ENCODE measurements at places on chromosomes 5 and 9.

GRCh38 chr9:85452841-85453240, 288.9 kb downstream of the AGTPBP1 start:
- DNase-seq: no peak

DNA sequence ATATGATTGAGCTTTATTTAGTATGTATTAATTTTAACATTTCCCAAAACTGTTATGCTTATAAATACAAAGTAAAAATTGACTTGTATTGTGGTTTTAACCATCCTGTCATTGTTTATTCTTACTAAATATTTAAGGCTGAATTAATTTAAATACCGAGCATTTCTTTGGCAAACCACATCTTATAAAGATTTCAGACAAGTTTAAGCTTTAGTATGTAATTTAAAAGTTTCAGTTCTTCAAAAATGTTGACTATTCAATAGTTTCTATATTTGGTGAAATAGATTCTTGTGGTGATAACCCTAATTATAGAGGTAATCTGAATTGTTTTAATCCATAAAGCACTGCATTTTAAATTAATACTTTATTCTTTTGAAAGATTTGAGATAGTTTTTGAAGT, 65.5 kb downstream of the CCNH start:
- peak; percentile 32 for DNase-seq

GRCh38 chr5:167217097-167217743, 1074.2 kb upstream of the WWC1 start:
- DNase-seq: no peak

- no peak for DNase-seq
These were observed 4.8 kb downstream of the ASB6 start for GRCh38 chr9:129637102-129637501.

DNA sequence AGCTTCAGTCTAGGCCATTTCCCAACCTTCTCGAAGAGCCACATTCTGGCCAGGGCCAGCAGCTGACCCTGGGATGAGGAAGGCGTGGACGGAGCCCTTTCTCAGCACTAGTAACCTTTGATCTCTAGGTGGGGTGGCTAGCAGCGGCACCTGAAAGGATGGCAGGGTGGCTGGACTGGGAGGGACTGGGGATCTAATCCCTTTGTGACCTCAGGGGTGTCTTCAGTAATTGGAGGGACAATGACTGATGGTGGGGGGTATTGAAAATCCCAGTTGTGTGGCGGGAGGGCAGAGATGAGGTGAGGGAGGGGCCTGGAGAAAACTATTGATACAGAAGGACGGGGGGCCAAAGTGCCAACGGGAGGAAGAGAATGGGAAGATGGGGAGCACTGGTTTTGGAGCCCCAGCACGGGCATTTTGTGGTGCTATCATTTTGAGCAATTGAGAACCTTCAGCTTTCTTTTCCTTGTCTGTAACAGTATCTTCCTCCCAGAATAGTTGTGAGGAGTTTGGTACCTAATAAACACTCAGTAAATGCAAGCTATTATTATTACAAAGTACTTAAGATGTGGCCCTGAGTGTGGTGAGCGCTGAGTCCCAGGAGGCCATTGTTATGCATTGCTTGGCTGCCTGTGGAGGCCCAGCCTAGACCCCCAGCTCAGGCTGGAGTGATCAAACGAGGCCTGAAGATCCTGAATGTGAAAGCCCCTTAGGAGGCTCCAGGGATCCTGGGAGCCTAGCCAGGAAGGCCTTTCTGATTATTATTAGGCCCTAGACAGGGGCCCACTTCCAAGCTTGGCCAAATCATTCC, 37.3 kb upstream of the UBE2D2 start:
- peak; percentile 27 for DNase-seq

DNA sequence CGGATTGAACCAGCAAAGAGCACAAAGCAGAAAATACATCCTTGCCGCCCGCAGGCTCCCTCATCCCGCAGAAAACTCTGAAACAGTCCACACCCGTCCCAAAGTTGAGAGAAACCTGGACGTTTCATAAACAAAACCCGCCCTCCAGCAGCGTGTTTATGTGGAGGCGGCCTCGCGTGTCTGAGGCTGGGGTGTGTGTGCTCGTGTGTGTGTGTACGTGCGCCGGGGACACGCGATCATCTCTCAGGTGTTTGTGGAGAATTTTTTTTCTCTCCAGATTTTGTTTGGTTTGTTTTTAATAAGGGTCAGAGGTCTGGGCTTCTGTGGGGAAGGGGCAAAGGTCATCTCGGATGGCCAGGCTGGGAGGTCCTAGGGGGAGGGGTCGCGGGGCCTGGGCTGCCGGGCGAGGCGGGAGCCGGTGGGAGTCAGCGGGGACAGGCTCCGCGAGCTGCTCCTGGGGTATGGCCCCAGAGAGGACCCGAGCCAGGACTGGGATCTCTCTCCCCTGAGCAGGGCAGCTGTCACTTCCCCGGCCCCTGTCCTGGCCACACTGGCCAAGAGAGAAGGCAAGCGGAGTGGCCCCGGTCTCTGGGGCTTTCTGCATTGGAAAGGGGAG, 206.4 kb downstream of the C9orf50 start:
- DNase-seq: peak; percentile 38

DNA sequence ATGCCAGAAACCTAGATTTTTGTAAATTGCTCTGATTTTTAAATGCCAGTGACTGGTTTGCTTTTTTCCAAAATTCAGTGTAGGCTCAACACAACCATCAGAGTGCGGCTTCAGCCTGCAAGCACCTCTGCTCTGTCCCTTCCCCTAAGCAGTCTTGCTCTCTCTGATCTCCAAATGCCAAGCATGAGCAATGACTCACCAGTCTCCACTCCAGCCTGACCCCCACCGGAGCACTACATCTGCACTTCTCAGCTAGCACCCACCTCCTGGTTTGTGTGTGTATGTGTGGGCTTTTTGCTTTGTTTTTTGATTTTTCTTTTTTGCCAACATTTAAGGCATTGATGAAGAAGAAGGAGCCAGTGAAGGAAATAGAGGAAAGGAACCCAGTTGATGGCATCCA, 61.4 kb upstream of the ADRA1B start:
- peak; percentile 43 for DNase-seq

- peak; percentile 46 for DNase-seq
These were observed 58.7 kb upstream of the ERBIN start for GRCh38 chr5:65867542-65868195.

DNA sequence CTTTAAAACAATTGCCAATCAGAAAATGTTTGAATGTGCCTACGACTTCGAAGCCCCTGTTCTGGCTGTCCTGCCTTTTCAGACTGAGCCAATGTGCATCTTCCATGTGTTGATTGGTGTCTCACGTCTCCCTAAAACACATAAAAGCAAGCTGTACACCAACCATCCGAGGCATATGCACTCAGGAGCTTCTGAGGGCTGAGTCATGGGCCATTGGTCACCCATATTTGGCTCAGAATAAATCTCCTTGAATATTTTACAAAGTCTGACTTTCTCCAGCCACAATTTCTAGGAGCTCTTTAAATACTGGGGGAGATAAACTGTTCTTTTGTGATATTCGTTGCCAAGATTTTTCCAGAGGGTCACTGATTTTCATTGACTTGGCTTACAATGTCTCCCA, 53.9 kb downstream of the C9orf57 start:
- DNase-seq: peak; percentile 20

DNA sequence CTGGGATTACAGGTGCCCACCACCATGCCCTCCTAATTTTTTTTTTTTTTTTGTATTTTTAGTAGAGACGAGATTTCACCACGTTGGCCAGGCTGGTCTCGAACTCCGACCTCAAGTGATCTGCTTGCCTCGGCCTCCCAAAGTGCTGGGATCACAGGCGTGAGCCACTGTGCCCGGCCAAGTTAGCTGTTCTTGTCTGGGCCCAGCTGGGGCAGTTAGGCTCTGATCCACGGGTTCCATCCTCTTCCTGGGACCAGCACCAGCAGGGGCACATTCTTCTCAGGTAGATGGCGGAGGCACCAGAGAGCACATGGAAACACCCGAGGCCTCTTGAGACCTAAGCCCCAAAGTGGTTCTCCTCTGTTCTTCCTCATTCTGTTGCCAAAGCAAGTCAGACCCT, 281.6 kb downstream of the PBX3 start:
- no peak for DNase-seq

- DNase-seq: no peak
These were observed 4.4 kb upstream of the SLIT3 start for GRCh38 chr5:169305366-169305765.

GRCh38 chr9:26459959-26460358, 432.6 kb downstream of the CAAP1 start:
- DNase-seq: no peak

DNA sequence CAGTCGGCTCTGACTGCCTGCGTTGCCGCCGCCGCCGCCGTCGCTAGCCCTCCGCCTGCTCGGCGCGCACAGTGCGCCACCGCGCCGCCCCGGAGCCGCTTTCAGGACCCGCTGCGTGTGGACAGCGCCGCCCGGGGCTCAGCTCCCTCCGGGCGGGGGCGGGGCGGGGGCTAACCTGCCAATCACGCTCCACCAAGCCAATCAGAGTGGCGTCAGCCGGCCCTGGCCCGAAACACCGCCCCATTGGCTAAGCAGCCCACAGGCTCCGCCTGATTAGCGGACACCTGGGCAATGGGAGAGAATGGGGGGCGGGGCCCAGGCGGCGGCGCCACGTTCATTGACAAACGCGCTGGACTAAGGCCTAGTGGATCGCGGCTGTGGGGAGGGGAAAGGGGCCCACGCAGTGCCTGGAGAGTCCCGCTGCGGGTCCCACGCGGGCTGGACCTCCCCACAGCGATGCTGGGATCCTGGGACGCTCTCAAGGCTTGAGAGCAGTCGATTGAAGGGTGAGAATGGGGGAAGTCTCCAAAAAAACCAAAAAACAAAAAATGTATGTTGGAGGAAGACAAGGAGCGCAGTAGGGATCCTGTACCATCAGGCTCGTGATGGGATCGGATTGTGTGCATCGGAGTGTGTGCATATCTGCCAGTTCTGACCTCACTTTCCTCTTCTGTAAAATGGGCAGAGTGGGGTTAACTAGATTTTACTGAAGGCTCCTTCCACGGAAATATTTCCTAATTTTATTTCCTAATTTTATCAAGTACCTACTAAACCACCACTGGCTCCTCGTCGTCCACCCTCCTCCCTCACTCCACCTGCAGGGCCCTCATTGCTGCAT, 6.3 kb downstream of the PAX5 start:
- peak; percentile 81 for DNase-seq

- DNase-seq: peak; percentile 75
These were observed 38.9 kb downstream of the CDH6 start for GRCh38 chr5:31232273-31232888.

DNA sequence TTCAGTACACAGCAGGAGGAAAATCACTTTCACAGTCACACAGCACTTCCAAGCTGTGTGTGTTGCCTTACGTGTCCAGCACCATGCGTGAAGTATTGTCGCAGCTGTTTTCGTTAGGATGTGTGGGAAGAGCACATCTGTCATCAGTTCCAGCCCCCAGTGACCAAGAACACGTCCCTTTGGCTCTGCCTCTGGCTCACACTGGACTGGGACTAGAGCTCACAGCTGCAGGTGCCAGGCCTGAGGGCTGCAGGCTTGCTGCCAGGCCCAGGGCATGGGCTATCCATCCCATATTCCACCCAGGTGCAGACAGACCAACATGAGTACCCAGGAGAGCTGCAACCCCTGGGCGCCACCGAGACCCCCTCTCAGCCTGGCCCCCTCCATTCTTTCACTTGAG, 60.5 kb upstream of the ANKRD33B start:
- DNase-seq: no peak

- no peak for DNase-seq
These were observed 81.2 kb downstream of the ZNF366 start for GRCh38 chr5:72426019-72426418.

DNA sequence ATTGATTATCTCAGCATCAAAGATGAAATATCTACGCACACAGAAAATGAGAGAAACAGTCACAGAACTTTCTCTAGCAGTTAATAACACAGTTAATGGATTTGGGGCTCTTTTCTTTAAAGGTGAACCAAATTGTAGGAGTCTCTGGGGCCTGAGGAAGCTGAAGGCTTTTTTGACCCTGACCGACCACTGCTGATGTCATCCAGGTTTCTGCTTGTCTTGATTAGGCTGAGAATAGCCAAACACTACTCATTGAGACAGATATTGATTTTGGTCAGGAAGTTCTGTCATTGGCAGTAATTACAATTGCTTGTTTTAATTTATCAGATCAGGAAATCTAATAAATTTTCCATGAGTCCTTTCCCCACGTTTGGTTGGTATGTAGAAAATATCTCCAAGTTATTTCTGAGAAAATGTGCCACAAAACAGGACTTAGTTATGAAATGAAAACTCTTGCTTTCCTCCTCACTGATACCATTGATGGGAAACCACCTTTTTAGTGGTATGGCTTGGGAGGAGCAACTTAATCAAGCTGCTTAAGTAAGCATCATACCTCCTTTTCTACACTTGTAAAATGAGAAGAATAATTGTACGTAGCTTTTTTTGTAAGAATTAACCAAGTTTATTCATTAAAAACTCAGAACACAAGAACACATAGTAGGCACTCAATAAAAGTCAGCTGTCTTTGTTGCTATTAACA, 19.7 kb downstream of the CARTPT start:
- no peak for DNase-seq

GRCh38 chr5:102765350-102765749, 10.2 kb downstream of the PAM start:
- DNase-seq: no peak

DNA sequence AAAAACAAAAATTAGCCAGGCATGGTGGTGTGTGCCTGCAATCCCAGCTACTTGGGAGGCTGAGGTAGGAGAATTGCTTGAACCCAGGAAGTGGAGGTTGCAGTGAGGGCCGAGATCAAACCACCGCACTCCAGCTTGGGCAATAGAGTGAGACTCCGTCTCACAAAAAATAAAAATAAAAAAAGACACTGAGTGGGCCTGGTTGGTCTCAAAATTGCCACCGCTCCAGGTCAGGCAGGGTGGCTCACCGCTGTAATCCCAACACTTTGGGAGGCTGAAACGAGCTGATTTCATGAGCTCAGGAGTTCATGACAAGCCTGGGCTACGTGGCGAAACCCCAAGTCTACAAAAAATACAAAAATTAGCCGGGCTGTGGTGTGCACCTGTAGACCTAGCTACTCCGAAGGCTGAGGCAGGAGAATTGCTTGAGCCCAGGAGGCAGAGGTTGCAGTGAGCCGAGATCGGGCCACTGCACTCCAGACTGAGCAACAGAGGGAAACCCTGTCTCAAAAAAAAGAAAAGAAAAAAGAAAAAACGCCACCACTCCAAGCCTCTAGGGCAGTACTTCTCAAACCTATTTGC, 1.8 kb downstream of the STK10 start:
- no peak for DNase-seq

GRCh38 chr5:130502702-130503101, 598.4 kb downstream of the CHSY3 start:
- no peak for DNase-seq

DNA sequence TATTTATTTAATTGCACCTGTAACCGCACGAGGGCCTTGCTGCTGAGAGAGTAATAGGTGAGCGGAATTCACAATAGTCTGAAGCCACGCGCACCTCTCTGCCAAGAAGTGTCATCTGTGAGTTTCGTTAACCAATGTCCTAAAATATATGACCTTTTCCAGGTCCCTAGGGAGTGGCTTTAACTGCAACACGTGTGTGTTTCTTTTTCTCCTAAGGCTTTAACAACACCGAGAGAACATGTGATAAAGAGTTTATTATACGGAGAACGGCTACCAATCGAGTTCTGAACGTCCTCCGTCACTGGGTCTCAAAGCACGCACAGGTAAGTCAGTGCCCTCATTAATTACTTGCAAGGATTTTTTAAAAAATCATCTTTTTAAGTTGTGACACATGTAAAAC, 53.2 kb upstream of the CKMT2 start:
- no peak for DNase-seq
